ENCODE measurements at places on chromosomes 7 and 10.
A peak's percentile ranks its signal among the peaks of the same experiment; 100 is the strongest.

DNA sequence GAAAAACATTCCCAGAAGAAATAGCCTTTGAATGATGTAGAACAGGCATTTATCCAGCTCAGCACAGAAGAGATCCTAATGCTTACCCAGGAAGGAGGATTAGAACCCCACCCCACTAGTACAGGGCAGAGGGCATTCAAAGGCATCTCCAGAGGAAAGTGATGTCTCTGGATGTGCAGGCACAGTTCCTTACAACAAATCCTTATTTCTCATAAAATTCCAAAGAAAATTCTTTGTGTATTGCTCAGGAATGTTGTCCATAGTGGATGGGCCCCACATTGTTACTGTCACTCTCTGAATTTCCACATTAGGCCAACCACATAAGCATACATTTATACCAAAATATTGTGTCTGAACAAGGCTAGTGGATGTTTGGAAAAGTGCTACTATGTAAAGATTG lies 243.0 kb downstream of the ADRA2A start:
- DNase-seq: no peak

- no peak for DNase-seq
These were observed 339.8 kb downstream of the ABCA13 start for GRCh38 chr7:48511080-48511479.

GRCh38 chr7:6575281-6576023 lies 1.8 kb upstream of the ZDHHC4 start:
- DNase-seq: no peak

GRCh38 chr10:132462463-132463332 lies 65.7 kb downstream of the PWWP2B start:
- DNase-seq: no peak

DNA sequence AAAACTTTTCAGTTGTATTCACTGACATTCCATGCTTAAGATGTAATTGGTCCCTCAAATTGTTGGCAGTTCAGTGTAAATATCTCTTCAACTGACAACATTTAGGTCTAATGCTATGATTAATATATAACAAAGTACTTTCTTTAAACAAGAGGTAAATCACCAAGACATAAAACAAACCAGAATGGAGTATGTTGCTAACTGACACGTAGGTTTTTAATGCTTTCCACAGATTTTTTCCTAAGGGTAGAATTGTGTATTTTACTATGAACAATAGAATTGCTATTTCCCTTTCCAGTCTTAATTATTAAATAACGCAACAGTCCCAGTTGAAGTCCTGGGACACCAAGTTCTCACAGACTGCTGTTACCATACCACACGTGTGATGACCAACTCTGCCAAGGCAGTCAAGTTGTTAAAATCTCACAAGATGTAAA lies 4.1 kb downstream of the JCAD start:
- DNase-seq: no peak

GRCh38 chr7:34900891-34901513 lies 136.3 kb downstream of the DPY19L1 start:
- no peak for DNase-seq

DNA sequence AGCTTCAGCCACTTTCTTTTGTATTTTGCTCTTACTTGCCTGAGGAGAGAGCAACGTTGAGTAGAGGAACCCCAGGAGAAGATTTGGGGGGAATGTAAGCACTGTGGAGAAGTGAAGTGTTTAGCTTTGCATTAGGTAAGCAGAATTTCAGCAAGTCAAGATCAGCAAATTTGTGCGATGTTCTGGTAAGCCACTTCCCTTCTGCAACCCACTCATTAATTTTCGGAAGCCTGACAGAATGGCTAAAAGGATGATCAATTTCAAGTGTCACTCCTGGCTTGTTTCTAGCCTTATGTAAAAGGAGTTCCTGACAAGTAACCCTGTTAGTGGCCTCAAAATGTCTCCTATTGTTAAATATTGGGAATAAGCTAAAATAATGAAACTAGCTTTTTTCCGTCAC lies 48.5 kb upstream of the NXPH1 start:
- DNase-seq: no peak

DNA sequence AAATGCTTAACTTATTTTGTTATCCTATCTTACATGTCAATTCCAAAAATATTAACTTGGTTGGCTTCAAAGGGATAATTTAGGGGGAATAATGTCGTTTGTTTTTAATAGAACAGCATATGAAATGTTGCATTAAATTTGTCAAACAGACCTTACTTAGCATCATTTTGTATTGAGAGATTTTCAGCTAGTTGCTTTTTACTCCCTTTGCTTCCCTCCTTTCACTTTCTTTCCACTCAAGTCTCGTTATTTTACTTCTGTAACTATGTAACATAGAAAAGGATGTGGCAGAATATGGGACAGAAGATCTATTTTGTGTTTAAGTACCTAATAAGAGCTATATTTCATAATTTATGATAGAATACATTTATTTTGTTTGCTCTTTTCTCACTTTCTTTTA lies 2.6 kb downstream of the PHYHIPL start:
- no peak for DNase-seq

- no peak for DNase-seq
These were observed 134.8 kb downstream of the OAT start for GRCh38 chr10:124283949-124284250.

DNA sequence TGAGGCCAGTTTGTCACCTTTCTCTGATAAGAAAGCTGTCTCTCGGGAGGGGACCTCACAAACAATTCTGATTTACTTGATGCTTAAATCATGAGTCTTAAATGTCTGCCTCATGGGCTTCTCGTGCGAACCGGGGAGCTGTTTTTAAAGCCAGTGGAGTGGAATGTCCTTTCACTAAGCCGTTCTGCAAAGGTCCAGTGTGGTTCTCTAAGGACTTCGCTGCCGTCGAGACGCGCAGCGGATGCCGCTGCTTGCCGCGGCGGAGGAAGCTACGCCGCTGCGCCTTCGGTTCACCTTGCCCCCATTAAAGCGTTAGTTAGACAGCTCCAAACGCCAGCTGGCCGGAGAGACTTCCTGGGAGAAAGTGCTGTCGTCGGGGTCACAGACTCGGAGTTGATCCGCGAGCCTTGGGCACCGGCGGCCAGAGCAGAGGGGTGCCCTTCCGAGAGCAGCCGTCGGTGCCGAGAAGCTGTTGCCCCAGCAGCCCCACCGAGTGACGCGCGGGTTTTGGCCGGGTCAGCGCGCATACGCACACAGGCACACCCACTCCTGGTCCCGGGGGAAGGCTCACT lies 1.3 kb upstream of the HMX3 start:
- no peak for DNase-seq

DNA sequence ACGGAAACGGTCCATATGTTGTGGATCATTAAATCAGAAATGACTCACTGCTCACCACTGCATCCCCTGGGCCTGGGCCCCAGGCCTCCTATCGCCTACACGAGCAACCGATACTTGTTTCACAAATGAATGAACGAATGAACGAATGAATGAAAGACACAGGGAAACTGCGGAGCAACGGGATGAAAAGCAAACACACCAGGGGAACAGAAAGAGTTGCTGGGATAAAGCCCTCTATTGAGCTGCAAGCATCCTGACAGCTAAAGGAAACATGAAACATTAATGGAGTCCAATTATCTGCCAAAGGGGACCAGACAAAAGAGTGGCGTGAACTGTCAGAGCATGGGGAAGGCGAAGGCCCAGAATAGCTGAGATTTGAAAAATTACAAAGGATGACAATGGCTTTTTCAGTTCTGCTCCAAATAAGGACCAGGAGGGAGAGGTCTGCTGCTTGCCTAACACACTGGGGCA lies 92.1 kb downstream of the GRB10 start:
- no peak for DNase-seq

DNA sequence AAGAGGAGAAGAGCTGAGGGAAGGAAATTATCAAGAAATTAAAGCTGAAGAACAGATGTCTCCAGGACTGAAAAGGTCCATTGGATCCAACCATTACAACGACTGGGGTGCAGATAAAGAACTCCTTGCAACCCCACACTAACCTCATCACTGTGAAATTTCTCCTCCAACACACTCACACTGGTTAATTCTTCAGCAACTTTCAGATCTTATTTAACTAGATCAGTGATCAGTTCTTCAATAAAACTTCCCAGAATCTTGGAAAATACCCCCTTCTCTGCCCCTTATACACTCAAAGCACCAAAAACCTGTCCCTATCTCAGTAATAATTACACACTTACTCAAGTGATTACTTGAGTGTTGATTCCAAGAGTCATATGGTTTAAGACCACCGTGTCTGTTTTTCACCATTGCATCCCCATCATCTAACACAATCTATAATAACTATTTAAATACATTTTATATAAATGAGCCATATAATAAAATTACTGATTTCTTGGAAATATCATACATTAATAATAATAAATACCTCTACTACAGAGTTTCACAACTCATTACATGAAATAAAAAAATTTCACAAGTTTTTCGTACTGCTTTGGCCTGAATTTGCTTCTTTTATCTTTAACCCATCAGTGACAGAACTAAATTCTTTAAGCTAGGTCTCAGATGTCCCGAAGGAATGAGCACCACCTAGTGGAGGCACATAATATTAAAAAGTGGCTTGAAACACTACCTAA lies 123.7 kb downstream of the MPP7 start:
- peak; percentile 52 for DNase-seq

GRCh38 chr10:92082583-92083280 lies 159.2 kb downstream of the BTAF1 start:
- no peak for DNase-seq

DNA sequence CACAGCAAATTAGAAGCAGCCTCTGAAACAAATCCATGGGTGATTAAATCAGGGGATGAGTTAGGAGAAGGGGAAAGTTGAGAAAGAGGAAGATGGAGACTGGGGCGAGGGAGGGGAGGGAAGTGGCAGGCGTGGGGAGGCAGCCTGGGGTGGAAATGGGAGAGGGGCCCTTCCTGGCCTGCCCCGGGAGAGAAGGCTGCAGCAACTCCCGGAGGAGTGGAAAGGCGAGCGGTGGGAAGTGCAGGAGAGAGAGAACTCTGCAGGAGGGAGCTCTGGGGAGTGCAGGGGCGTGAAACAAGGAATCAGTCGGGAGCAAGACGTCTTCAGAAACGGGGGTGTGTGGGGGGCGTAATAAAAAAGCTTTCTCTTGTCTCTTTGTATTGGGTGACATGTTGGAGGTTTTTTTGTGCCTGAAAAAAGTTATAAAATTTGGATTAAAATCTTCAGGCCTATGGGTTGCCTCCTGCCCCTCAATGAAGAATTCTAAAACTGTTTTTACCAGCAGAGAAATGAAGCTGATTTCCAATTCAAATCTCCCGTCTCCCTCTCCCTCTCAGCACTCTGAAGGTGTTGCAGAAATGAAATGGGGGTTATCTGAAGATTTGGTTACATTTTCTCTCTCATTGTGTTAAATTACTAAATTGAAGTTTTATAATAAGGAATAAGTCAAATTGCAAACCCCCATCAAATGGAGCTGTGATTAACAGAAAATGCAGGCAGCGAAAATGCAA lies 4.7 kb upstream of the UNCX start:
- no peak for DNase-seq

GRCh38 chr7:28362812-28363211 lies 49.5 kb upstream of the CREB5 start:
- DNase-seq: no peak

GRCh38 chr10:78470267-78471103 lies 436.8 kb downstream of the RPS24 start:
- DNase-seq: no peak

DNA sequence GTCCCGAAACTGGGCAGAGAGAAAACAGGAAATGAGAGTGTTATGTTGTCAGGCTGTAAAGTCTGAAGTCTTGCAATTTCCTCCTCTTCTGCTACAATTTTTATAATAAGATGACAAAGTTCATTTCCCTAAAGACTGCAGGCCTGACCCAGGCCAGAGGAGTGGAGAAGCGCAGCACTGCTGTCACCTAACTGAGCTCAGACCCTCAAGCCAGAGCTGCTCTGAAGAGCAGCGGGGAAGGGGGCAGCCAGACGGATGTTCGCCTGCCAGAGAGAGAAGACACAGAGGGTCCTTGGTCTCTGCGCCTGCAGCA lies 12.6 kb upstream of the AOAH start:
- no peak for DNase-seq

Data from activated CD8-positive, alpha-beta memory T cell treated with anti-CD3 and anti-CD28 coated beads, Interleukin-2, amount 10 ng/mL, durations not matched to agents 7 days and 5 days (primary cell).